ENCODE measurements at places on chromosomes 3 and 15. TPM values are rescaled to one million over a fixed set of nuclear protein-coding genes. Genes with fewer than 3 reads are reported as not detected.

The PPP2R3A gene
- total RNA-seq = 0.05 TPM

The ITPKA gene
- total RNA-seq = not detected

The DUOX2 gene
- not detected for total RNA-seq

The HYAL3 gene
- total RNA-seq = 2.4 TPM

The ZPLD1 gene
- not detected for total RNA-seq

The SLC12A1 gene
- total RNA-seq = not detected

The IL16 gene
- total RNA-seq = 141 TPM

DNA sequence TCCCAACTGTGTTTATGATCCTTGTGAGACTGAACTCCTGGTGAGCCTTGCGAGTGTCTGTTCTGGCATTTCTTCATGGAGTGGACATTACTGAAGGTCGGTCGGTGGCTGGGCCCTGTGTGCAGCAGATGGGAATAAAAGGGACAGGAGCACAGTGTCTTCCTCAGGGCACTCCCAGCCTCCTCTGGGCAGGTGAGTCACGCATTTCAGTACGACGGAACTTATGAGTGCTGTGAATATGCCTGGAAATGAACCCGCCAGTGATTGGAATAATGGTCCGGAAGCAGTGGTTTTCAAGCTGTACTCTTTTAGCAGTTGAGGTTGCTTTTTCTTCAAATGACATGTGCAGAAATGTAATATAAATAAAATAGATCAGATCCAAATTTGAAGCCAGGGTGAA lies 55.1 kb downstream of the LARS2 start:
- no peak overlapping the region for H3K4me3 ChIP-seq
- DNase-seq = no peak
- no peak overlapping the region for H3K27ac ChIP-seq
- no peaks in the 10 kb centered on the region for H3K4me1 ChIP-seq
- peaks cover 12% of the 10 kb centered on the region for H3K36me3 ChIP-seq

DNA sequence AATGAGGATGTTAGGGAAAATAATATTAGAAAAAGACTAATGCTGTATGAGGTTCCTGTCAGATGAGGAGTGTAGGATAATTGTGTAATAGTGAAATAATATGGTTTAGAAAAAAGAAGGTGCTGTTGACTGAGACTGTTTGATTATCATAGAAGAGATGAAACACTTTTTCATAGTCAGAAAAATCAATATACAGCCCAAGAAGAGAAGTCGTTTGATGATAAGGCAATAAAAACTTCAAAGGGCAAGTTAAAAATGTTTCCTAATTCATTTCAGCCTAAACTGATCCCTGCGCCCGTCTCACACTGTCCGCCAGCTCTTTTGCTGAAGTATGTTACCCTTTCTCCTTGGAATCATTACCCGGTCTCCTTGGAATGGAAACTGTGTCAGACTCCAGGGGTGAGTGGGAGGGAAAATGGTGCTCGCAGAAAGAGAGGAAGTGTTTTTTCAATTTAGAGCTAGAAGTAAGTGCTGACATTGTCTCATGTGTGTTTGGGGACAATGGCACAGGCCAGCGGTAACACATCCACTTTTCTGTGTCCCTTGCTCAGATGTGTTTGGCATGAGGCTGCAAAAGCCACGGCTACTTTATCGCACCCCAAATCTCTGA lies 23.6 kb downstream of the DUT start:
- peaks cover 2% of the 10 kb centered on the region for H3K27me3 ChIP-seq
- no peak overlapping the region for H3K27ac ChIP-seq
- H3K4me1 ChIP-seq = peaks cover 4% of the 10 kb centered on the region
- no peak for DNase-seq

DNA sequence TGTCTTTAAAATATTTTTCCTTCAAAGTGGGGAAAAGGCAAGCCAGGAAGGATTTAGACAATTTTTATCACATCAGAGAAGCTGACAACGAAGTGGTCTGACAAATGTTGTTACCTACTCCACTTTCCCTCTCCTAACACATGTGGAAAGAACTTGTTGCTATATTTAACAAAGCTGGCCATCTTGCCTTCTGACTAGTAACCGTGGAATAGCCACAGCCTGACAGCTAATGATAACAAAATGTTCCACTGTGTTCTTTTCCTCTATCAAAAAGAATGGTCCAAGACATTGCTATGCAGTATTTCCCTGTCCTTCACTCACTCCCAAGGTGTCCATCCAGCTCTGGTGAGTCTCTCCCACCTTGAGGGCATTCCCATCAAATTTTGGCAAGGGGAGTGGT lies 481.4 kb upstream of the THBS1 start:
- no peaks in the 10 kb centered on the region for H3K36me3 ChIP-seq
- no peak for DNase-seq
- H3K27ac ChIP-seq = no peak overlapping the region
- no peaks in the 10 kb centered on the region for H3K27me3 ChIP-seq

- no peaks in the 10 kb centered on the region for H3K36me3 ChIP-seq
- peak overlapping the region; percentile 57 for H3K27ac ChIP-seq
- DNase-seq = peak; percentile 23
- H3K27me3 ChIP-seq = no peaks in the 10 kb centered on the region
- H3K4me1 ChIP-seq = peaks cover 19% of the 10 kb centered on the region
These were observed 63.0 kb downstream of the SFMBT1 start for GRCh38 chr3:52982839-52983238.

GRCh38 chr15:88646951-88647350 lies 8.1 kb downstream of the ISG20 start:
- no peak for DNase-seq
- H3K36me3 ChIP-seq = peaks cover 64% of the 10 kb centered on the region
- H3K27ac ChIP-seq = peak overlapping the region; percentile 83
- H3K4me1 ChIP-seq = peaks cover 92% of the 10 kb centered on the region
- H3K4me3 ChIP-seq = no peak overlapping the region

DNA sequence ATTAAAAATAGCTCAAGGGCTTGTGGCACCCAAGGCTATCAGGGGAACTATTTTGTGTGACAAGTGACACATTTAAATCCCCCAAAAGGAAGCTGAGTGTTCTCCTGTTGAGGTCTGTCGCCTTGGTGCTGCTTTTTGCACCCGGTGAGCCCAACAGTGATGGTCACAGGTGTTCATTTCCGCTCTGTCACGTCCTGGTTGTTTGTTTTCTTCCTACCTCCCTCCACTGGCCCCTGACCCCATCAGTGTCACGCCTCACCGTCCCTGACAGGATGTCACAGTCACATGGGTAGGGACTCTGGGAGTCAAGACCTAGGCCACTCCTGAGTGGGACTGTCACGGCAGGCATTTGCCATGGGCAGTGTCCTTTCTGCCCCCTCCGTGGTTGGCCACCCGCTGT lies 11.2 kb downstream of the SLCO3A1 start:
- H3K36me3 ChIP-seq = no peaks in the 10 kb centered on the region
- H3K4me1 ChIP-seq = peaks cover 70% of the 10 kb centered on the region
- no peak overlapping the region for H3K27ac ChIP-seq

GRCh38 chr3:186083746-186084145 lies 25.1 kb downstream of the ETV5 start:
- no peak overlapping the region for H3K27ac ChIP-seq
- no peak for DNase-seq
- H3K4me3 ChIP-seq = no peak overlapping the region
- H3K4me1 ChIP-seq = no peaks in the 10 kb centered on the region

DNA sequence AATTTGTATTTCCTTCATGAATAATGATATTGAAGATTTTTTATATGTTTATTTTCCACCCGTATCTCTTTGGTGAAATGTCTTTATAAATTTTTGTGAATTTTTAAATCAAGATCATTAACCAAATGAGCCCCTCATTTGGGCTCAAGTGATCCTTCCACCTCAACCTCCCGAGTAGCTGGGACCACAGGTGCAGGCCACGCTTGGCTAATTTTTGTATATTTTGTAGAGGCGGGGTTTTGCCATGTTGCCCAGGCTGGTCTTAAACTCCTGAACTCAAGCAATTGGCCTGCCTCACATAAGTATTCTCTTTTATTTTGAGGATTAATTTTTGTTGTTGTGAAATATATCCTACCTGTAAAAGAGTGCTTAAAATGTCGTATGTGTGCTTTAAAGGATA lies 4.9 kb downstream of the BBS4 start:
- H3K36me3 ChIP-seq = no peaks in the 10 kb centered on the region
- no peak for DNase-seq
- no peak overlapping the region for H3K27ac ChIP-seq
- no peaks in the 10 kb centered on the region for H3K27me3 ChIP-seq

DNA sequence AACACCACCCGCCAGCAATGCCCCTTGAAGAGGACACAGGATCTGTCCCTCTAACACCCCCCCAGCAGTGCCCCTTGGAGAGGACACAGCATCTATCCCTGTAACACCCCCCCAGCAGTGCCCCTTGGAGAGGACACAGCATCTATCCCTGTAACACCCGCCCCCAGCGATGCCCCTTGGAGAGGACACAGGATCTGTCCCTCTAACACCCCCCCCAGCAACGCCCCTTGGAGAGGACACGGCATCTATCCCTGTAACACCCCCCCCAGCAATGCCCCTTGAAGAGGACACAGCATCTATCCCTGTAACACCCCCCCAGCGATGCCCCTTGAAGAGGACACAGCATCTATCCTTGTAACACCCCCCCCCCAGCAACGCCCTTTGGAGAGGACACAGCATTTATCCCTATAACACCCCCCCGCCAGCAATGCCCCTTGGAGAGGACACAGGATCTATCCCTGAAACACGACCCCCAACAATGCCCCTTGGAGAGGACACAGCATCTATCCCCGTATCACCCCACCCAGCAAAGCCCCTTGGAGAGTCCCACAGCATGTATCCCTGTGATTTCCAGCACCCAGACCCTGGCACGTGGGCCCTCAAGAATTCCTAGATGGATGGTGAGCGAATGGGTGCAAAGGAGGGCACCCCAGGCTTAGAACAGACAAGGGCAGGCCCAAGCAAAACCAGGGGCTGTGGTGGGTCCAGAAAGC lies 26.9 kb downstream of the TNK2 start:
- no peak overlapping the region for H3K4me3 ChIP-seq
- H3K27me3 ChIP-seq = no peaks in the 10 kb centered on the region
- peaks cover 51% of the 10 kb centered on the region for H3K36me3 ChIP-seq
- no peaks in the 10 kb centered on the region for H3K4me1 ChIP-seq
- no peak for DNase-seq

DNA sequence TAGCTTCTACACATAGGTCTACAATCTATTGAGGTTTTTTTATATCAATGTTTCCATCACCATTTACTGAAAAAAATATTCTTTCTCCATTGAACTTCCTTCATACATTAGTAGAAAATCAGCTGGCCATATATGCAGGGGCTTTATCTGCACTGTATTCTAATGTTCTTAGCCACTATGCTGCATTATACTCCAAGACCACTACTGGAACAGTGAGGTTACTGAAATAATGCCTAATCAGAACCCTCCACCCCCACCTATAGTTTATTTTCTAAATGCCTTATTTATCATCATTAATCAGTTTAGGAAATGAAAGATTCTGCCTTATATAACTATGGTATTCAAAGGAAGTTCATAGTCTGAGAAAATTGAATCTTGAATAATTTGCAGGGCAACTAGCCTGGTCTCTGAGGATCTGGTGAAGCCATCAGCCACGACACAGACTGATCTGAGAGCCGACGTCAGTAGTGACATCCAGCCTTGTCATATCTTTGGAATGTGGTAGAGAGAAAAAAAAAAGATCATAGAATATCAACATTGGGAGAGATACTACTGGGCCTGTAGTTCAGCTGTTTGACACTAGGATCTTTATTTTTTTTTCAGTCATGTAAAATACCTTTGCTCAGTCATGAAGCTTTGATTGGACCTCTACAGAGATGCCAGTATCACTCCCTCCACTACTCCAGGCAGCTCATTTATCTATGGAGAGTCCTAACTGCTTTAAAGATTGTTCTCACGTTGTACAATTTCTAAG lies 66.6 kb downstream of the P3H2 start:
- H3K27me3 ChIP-seq = peaks cover 4% of the 10 kb centered on the region
- H3K36me3 ChIP-seq = no peaks in the 10 kb centered on the region
- no peak overlapping the region for H3K4me3 ChIP-seq
- no peaks in the 10 kb centered on the region for H3K4me1 ChIP-seq
- no peak overlapping the region for H3K27ac ChIP-seq

DNA sequence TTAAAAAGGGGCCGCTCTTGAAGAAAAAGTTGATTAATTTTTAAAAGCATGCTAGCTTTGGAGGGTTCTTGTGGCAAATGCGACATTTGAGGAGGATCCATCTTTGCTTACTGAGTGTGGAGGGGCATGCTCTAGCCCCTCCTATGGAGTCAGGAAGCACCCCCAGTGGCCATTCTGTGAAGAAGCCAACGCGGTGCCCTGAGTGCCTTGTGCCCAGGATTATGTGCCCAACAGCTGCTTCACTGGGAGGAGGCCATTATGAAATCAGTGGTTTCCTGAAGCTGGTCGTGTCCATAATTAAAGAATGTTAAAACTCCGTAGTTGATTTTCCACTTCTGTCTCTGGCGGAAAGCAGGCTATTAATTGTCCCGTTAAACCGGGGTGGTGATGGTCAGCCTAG lies 69.1 kb upstream of the TNFAIP8L3 start:
- no peaks in the 10 kb centered on the region for H3K36me3 ChIP-seq
- no peak overlapping the region for H3K4me3 ChIP-seq
- no peak overlapping the region for H3K27ac ChIP-seq
- peaks cover 3% of the 10 kb centered on the region for H3K27me3 ChIP-seq
- DNase-seq = no peak
- H3K4me1 ChIP-seq = no peaks in the 10 kb centered on the region

DNA sequence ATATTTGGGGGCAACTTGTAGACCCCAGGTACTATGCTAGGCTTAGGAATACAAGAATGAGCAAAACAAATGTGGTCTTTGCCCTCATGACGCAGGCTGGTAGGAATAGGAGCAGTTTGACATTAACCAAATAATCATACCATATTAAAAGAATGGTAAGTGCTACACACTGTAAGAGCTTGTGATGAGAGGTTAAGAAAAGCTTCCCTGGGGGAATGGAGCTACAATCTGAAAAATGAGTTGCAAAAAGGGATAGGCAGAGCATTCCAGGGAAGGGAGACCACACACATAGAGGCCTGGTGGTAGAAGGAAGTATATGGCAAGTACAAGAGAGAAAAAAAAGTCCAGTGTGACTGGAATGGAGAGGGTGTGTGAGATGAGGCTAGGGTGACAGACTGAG lies 37.3 kb downstream of the TMOD3 start:
- H3K4me1 ChIP-seq = peaks cover 10% of the 10 kb centered on the region
- DNase-seq = no peak
- H3K4me3 ChIP-seq = no peak overlapping the region
- peaks cover 70% of the 10 kb centered on the region for H3K36me3 ChIP-seq

DNA sequence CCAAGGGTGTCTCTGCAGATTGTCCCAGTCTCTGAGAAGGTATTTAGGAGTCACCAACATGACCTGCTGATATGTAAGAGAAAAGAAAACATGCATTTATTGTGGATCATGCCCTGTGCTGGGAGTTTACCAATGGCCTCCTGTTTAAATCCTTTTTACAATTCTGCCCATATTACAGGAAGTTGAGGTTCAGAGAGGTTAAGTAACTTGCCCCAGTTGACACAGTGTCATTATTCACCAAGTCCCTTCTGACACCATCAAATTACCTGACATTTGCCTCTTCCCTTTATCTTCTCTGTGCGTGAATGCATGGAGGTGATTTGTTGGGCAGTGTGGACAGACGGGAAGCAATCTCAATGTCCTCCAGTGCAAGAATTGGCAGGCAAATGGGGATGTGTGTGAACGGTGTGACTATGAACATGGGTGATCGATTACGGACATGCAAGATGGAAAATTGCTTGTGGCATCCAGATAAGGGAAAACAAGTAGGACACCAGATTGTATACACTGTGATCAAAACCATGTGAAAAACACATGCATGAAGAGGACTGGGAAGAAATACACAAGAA lies 27.3 kb downstream of the ZNF710 start:
- no peak overlapping the region for H3K4me3 ChIP-seq
- H3K27me3 ChIP-seq = no peaks in the 10 kb centered on the region
- DNase-seq = no peak
- H3K27ac ChIP-seq = no peak overlapping the region
- H3K4me1 ChIP-seq = peaks cover 13% of the 10 kb centered on the region
